GM12892 (cell line): ENCODE measurements at places on chromosomes 6 and 20.

GRCh38 chr6:36358226-36358915 is 21.7 kb upstream of the BNIP5 start:
- DNase-seq: no peak

- no peak for DNase-seq
Observed at GRCh38 chr6:141491684-141492083, 641.0 kb upstream of the GJE1 start.

DNA sequence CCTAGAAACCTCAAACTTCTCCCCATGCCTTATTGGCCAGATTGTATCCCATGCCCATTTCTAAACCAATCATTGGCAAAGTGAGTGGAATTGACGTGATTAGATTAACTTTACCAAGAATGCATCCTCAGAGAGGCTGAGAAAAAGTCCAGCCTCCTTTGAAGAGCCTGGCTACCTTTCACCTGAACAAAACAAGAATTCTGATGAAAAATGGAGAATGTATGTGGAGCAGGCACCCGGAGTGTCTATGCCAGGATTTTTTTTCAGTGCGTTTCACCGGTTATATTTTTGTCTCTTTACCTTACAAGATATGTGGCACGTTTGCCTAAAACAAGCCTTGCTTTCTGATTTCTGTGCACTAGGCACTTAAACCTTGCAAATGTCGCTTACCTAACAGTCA is 6.1 kb upstream of the TRAM2 start:
- DNase-seq: no peak

DNA sequence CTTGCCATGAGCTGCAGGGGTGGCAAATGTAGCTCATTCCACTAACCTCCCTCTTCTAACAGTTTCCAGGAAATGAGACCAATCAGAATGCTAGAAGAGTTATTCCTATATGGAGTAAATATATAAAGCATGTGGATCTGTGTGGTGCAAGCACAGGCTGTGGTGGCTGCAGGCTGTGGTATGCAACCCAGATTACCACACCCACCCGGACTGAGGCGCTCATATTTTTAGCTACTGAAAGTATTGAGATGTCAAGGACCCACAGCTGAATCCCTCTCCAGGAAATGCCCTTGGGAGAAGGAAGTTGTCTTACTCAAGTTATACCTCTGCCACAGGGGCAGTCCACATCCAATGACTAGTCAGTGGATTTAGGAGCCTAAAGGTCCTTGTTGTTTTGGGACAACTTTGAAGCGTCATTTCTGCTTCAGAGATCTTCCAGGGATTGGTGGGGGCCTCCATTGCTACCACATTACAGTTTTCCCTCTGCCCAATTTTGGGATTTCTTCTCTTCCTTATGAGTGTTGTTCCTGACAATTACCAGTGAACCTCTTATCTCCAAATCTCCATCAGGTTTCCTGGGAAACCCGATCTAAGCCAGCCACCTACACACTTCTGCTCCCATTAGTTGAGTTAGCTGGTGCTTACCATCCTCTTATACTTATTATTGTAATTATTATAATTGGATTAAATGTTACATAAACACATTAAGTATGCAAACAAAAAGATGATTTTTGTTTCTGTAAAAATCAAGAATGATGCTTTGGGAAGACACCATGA is 12.1 kb upstream of the REPS1 start:
- no peak for DNase-seq

GRCh38 chr6:6225885-6226529 is 94.5 kb downstream of the F13A1 start:
- DNase-seq: no peak

GRCh38 chr6:152261179-152261578 is 376.0 kb downstream of the SYNE1 start:
- no peak for DNase-seq
